CD4-positive, alpha-beta T cell (primary cell): ENCODE measurements at places on chromosomes 12 and 14.

DNA sequence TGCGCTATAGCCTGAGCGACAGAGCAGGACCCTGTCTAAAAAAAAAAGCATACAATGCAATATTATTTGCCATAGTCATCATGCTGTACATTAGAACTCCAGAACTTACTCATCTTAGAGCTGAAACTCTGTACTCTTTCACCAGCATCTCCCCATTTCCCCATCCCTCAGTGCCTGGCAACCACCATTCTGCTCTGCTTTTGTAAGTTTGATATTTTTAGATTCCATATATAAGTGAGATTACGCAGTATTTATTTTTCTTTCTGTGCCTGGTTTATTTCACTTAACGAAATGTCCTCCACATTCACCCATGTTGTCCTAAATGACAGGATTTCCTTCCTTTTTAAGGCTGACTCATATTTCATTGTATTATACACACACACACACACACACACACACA lies 121.8 kb downstream of the BBS10 start:
- no peak for DNase-seq

- no peak for DNase-seq
Measured at GRCh38 chr14:92632546-92633273, 115.7 kb downstream of the LGMN start.

GRCh38 chr12:103794309-103795213 lies 46.5 kb downstream of the NT5DC3 start:
- DNase-seq, result no peak

- no peak for DNase-seq
Measured at GRCh38 chr12:104591257-104591885, 134.6 kb downstream of the CHST11 start.

DNA sequence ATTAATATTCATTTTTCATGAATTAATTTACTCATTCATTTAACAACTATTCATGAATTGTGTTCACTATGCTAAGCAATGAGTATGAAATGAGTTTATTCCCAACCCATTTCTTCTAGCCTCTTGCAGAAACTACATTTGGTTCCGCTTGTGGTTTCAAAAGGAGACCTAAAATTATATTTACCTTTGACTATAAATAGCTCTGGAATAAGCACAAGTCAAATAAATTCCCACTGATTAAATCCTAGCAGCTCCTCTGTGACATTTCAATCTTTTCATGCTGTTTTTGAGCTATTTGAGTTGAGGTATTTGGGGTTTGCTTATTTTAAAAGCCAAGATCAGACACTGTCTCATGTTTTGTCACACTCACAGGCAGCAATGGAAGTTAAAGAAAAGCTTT lies 46.9 kb downstream of the DUSP6 start:
- no peak for DNase-seq

GRCh38 chr14:85535991-85536832 lies 6.3 kb downstream of the FLRT2 start:
- no peak for DNase-seq

GRCh38 chr14:52241087-52241793 lies 26.3 kb upstream of the PTGDR start:
- no peak for DNase-seq

DNA sequence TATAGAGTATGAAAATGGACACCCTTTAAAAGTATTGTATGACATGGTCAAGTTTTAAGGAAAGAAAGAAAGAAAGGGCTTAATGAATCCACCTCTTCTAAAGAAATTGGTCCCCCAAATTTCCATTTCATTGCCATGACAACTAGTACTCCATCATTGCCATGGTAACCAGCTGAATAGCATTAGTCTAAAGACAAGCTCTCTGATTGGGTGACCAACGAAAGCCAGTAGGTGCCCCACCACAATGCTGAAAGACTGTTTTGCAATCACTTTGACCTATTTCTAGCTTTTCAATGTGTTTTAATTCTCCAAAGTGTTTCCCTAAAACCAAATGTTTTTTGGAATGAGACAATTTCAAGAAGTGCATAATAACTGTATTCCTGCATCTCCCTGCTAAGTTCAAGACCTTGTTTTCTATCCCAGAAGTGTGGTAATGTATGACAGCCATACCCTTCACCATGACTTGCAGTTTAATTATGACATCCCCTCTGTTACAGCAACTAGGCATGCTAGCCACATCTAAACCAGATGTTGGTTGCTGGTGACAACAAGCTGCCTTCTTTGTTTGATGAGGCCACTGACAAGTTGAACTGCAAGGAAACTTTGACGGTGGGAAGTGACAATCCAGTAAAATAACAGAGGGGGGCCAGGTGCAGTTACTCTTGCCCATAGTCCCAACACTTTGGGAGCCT lies 46.7 kb downstream of the KICS2 start:
- no peak for DNase-seq
